ENCODE measurements at places on chromosomes 1 and 21.

DNA sequence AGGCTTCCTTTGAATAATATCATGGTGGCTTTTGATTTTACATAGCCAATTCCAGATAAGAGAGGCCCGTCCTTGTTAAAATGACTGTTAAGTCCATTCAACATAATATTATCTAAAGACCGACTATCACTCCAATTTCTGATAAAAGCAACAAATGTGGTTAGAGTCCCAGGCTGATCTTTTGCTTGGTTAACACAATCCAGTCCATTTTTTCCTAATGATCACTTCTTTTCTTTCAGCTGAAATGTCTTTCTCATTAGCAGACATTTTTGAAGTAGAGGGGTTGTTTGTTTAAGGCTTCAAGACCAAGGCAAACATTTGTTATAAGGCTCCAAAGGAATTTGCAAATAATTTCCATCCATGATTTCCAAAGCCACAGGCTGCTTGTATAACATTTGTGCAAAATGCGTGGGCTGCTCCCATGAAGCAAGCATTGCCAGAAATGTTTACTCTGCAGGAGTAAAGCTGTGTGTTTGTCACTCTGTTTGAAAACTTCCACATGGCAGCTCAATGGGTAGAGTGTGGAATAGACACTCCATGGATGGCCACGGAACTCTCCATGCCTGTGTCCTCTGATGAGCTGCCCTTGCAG is 111.5 kb downstream of the PSMG1 start:
- no peak for DNase-seq

GRCh38 chr1:32894681-32895080 is 6.5 kb downstream of the TMEM54 start:
- DNase-seq = no peak

DNA sequence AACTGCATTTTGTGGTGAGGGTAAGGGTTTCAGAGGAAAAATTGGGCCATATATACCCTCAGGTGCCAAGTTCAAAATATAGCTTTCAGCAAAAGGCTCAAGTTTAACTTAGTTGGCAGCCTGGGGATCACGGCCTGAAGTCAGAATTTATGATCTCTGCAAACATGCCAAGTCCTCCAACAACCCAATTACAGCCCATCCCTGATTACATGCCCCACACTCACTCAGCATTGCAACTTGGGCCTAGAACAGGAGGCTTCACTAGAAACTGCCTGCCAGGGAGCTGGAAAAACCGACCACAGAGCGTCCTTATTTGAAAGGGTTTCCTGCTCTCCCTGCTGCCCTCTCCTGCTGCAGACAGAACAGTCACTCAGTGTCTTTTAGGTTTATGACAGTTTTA is 12.4 kb downstream of the FYB2 start:
- DNase-seq = no peak

DNA sequence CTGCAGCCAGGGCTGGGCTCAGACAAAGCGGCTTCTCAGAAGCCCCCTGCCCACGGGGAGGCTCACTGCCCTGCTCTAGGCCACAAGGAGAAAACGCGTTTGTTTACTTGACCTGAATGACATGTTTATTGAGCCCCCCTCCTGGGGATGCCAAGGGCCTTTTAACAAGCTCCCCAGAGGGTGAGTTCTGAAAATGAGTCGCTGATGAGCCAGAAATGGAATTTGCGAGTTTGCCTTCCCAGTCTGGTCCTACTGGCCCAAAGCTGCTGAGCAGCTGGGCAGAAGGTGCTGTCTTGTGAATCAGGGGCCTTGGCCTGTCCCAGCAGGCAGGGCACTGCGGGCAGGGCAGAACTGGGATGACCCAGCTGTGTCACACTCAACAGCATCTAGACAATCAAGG is 120.6 kb downstream of the SYF2 start:
- DNase-seq = no peak

GRCh38 chr1:180652792-180653191 is 21.0 kb downstream of the XPR1 start:
- DNase-seq = no peak

- no peak for DNase-seq
Measured at GRCh38 chr1:184824691-184825323, 70.1 kb upstream of the EDEM3 start.

DNA sequence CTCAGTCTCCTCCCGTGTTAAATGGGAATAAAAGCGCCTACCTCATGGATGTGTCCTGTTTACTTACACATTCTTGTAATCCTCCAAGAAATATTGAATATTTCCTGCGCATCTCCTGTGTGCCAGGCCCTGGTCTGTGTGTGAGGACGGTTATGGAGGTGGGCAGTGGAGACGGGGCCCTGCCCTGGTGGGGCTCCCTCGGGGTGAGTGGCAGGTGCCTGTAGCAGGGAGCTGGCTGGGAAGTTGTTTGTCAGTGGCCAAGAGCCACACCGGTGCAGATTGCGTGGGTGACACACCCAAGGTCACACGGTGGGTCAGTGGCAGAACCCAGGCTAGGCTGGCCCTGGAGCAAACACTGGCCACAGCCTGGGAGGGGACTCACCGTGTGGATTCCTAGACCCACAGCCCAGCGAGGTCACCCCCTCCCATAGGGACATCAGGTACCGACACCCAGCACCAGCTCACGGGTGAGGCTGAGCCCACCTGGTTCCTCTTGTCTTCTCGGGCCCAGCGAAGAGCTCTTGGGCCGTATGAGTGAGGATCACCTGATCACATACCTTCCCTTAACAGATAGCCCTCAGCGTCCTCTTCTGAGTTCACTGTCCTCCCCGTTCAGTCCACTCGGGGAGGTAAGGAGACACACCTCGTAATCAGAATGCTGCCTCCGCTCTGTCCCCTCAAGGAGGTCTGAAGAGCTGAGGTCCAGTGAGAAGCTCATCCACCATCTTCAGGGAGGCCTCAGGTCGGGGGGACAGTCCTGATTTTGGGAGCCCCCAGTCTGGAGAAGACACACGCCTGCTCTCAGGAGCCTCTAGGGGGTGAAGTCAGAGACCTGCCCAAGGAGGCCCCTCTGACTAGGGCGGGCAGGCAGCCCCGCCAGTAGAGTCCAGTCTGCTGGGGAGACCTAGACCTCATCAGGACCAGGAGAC is 349.6 kb downstream of the MATN1 start:
- DNase-seq = no peak
